ENCODE measurements at places on chromosomes 11 and 22. TPM values are rescaled to one million over a fixed set of nuclear protein-coding genes. Genes with fewer than 3 reads are reported as not detected.

Gene TRPM5
- total RNA-seq = not detected

Gene CALCB
- 0.54 TPM for total RNA-seq

Gene GAL3ST3
- not detected for total RNA-seq

Gene APOA4
- not detected for total RNA-seq

Gene PDE3B
- total RNA-seq = not detected

Gene OR56A1
- total RNA-seq = not detected

Gene SERHL2
- total RNA-seq = 3.7 TPM

Gene ADORA2A
- 86.7 TPM for total RNA-seq

Gene ANKRD42
- total RNA-seq = 16.6 TPM

Gene SLC17A6
- total RNA-seq = not detected

Gene APOBEC3B
- total RNA-seq = not detected

Gene CDC45
- total RNA-seq = 28.1 TPM

Gene TREH
- total RNA-seq = not detected

Gene FXYD2
- 1.4 TPM for total RNA-seq

Gene CCDC73
- total RNA-seq = 3.0 TPM

Gene SELENOH
- 112 TPM for total RNA-seq

Gene NCF4
- total RNA-seq = 116 TPM

Gene SREBF2
- total RNA-seq = 190 TPM

Gene ZP1
- not detected for total RNA-seq

Gene SAA1
- total RNA-seq = not detected

Gene KRTAP5-7
- total RNA-seq = not detected

Gene OR6A2
- 2.9 TPM for total RNA-seq
